Stimulated activated CD4-positive, alpha-beta T cell treated with anti-CD3 and anti-CD28 coated beads, Interleukin-2, amount 100 ng/mL, for 4 hours (primary cell): ENCODE measurements at places on chromosomes 4 and X.

DNA sequence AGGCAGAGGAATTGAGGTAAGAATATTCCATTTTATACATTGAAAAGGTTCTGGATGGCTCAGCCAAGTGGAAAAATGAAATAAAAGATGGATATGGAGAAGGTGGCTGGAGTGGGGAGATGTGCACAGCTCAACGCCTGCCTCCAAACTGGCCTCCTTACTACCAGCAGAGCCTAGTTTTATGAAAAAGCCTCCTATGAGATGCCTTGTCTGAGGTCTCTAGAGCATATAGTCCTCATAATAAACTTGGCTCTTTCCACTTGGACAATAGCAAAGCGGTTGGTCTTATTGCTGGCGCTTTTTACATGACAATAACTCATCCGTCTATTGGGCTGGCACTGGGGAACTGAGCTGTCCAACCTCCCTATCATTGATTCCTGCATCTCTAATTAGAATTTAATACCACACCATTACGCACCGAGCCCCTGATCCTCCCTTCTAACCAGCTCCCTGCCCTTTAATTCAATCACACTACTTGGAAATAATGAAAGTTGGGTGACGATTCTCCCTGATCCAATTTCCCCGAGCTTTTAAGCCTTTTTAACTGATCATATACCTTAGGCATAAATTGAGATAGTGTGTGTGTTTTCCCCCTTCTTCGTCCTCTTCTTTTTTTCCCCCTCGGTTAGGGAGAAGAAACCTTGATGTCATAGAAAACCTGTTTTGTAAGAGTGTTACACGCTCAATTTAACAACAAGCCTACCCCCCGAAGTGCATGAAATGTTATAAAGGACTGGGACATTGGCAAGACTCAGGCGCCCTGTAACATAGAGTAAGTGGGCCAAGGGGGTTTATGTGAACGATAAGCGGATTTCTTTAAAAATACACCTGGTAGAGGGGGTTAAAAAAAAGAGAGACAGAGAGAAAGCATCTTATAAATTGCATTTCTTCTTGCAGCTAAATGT, at the start of gene PHOX2B:
Gene PHOX2B, minus strand, starts transcription at position 155 of the 905 bp plus-strand sequence. Its CDS starts 115 bp downstream, at position 40.
- DNase-seq: no peak

GRCh38 chrX:63679432-63679831, 105.6 kb downstream of the ARHGEF9 start:
- DNase-seq: no peak

- DNase-seq: no peak
These were observed 89.7 kb downstream of the TET2 start for GRCh38 chr4:105236202-105236915.

DNA sequence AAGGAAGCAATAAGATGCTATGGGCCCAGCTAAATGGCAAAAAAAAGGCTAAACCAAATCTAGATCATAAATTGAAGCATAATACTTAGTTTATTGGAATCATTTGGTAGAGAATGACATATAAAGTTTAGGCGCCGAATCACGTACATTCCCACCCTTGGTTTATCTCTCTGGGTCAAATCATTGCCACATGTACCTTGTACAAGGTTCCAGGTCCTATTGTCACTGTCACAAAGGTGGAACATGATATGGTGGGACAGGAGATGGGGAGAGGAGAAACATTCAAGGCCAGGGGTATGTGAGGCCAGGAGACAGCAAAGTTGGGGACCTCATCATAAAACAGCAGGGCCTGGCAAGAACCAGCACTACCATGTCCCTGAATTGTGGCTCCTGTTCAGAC, 13.4 kb downstream of the MAML3 start:
- no peak for DNase-seq

DNA sequence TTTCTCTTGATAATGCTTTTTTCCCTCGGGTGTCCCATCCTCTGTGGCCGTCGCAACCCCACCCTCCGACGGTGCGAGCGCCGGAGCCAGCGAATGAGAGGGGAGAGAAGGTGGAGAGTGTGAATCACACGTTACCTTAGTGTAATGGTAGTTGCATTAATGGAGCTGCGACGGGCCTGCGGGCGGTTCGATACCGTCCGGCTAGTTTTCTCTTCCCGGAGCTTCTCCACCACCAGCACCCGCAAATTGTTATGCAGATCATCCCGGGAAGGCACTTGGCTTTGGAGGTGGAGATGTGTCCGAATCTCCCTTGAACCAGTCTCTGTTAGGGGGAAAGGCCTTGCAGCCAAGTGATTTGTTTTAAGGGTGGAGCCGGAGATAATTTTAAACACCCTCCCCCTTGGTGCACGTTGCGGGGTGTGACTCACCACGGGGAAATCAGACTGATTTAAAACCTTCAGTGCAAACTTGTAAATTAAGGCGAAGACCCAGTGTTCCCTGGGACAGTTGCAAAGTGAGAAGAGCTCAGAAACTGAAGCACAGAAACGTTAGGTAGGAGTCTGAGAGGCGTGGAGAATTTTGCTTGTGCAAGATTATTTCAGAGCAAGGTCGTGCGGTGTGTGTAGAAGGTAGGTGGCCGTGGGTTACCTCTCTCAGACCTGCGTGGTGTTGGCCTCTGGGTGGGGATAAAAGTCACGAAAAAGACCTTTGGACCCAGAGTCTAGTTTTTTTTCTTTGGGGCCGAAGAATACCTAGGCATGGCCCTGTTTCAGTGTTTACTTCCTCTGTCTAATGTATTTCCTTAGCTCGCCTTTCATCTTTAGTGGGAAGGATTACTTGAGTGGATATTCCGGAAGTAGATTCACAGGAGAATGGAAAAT, 1.3 kb downstream of the AFF1 start:
- peak; percentile 68 for DNase-seq

DNA sequence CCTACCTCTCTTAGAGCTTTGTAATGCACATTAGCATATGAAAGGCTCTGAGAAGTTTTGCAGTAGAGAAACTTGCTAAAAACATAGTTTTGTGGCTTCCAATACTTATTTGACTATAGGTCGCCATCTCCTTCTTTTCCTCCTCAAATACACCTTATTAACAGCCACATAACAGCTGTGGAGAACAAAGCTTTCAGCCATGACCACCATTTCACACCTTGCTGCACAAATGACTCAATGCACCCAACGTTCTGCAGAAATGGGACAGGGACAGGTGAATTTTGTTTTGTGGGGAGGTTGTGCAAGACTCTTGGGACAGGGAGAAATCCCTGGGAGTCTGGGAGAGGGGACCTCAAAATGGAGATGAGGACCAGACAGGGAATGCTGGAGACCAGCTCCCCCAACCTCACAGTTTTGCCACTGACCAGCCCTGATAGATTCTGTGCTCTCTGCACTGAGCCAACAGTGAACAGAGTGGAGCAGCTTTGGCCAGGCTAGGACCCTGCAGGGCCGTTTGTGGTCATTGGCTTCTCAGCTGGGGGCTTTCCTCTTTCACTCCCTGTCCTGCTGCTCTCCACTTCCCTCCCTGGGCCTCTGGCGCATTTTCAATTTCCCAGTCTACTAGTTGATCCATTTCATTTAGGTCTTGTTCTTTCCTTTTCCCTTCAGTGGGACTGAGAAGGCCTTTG, 16.6 kb downstream of the FRMPD3 start:
- no peak for DNase-seq

GRCh38 chr4:114688059-114688458, 89.5 kb downstream of the UGT8 start:
- no peak for DNase-seq

DNA sequence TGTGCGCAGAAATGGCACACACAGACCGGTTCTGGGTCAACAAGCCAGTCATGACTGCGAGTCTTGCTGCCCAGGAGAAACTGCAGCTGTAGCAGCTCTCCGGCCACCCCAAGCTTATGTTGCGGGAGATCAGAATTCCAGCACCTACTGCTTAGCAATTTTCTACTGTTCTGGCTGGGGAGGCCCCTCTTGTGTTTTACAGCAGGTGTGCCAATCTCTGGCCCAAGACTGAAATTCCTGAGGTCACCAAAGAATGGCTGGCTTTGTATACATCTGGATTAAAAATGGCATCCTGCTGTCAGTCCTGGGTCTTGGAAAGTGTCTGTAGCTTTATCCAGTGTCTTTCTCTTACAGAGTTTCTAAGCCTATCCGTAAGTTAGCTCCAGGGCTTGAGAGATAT, 68.9 kb upstream of the TRAM1L1 start:
- DNase-seq: no peak

DNA sequence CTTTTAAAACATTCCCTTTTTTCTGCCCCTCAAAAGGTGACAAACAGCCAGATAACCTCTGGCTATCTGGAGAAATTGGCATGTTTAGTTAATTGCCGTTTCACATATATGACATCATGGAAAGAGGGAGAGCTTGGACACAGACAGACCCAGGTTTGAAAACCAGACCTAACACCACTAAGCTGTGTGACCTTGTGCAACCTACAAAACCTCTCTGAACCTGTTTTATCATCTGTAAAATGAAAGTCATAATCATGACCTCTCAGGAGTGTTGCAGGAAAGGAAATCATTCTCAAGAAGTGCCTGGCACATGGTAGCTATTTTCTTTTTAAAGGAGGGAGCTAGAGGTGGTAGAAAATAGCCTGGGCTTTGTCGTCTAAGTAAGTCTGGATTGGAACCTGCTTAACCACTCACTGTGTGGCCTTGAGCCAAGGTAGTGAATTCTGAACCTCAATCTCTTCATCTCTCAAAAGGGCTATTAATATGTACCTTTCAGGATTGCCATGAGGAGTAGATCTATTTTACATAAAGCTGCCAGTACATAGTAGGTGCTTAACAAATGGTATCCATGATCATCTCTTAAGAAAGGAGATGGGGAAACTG, 363.5 kb downstream of the BCOR start:
- no peak for DNase-seq

DNA sequence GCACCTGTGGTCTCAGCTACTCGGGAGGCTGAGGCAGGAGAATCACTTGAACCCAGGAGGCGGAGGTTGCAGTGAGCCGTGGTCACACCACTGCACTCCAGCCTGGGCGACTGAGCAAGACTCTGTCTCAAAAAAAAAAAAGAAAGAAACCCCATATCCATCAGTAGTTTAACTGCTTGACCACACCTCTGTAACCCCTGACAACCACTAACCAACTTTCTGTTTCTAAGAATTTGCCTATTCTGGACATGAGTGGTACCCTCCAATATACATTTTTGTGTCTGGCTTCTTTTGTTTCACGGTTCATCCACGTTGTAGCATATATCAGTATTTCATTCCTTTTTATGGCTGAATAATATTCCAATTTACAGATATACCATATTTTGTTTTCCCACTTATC, 9.1 kb downstream of the PPAT start:
- no peak for DNase-seq

DNA sequence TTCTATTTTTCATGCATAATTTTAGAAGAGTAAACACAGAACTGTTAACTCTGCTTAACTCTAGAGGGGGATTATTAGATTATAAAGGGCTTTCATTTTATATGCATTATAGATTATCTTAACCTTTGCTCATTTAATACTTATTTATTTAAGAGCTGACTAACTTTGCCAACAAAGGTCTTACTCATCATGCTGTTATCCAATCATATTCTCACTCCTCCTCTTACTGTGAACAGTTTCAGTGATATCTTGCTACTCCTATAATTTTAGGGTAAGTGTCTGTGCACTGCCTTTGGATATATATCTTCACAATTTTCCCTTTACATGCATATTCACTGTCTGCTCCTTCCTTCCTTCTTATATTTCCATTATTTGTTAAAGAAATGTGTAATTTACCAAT, 1814.9 kb downstream of the STIM2 start:
- DNase-seq: no peak

DNA sequence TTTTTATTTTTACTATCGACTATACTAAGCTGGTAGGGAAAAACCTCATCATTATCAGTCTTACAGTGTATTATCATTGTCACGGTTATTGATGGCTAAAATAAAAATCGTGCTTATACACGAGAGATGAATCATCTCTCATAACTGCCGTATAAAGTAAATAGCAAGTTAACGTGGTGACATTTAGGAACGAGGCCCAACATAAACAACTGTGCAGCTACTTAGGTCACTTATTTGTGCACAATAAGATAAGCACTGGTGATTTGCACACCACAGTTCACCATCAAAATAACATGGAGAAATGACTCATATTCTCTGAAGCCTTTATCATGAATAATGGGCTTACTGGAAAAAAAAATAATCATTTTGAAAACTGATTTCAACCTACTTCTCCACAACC, 482.0 kb upstream of the TENM3 start:
- DNase-seq: no peak

DNA sequence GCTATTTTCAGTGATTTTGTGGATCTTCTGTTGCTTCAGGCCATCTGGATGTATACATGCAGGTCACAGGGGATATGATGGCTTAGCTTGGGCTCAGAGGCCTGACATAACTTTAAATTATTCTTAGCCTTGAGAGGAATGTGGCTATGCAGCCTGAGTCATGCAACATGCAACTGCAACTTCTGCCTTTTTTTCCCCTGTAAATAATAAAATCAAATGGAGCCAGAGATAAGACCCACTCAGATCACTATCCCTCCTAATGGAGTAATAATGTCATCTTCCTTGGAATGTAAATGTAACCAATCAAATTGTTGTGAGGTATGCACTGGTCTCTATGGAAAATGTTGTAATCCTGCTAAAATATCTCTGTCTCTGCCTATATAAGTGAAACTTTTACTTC, 54.9 kb downstream of the MAGEB17 start:
- DNase-seq: no peak

GRCh38 chrX:120575379-120576114, 14.8 kb upstream of the CUL4B start:
- no peak for DNase-seq
